Urinary bladder (tissue), 4 donors: ENCODE measurements at places on chromosomes 3 and 15. TPM values are rescaled to one million over a fixed set of nuclear protein-coding genes. Genes with fewer than 3 reads are reported as not detected.

GRCh38 chr3:20849975-20850374, 664.0 kb upstream of the SGO1 start:
- no peak for DNase-seq

GRCh38 chr3:140505213-140505612, 172.7 kb upstream of the TRIM42 start:
- peak; percentile 25 for DNase-seq

GRCh38 chr3:157094301-157094700, 65.6 kb downstream of the CCNL1 start:
- DNase-seq: no peak

- DNase-seq: no peak
Measured at GRCh38 chr3:37645517-37646380, 215.9 kb upstream of the CTDSPL start.

DNA sequence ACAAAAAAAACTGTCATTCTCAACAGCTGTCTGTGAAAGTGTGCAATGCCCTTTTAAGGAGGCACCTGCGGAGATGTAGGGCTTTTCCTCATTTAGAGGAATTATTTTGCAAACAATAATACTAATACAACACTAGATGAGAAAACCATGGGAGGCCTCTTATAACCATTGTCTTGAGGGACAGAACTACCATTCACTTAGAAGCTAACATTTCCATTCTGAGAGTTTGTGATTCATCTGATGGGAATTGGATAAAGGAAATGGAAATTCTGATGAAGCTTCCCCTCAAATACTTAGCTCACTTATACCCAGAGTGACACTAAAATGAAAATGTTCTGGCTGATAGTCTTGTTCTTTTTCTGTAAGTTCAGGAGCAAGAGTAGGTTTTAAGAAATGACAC, 147.7 kb downstream of the CADPS start:
- no peak for DNase-seq

- DNase-seq: no peak
Measured at GRCh38 chr3:122000936-122001605, 21.0 kb downstream of the ILDR1 start.

DNA sequence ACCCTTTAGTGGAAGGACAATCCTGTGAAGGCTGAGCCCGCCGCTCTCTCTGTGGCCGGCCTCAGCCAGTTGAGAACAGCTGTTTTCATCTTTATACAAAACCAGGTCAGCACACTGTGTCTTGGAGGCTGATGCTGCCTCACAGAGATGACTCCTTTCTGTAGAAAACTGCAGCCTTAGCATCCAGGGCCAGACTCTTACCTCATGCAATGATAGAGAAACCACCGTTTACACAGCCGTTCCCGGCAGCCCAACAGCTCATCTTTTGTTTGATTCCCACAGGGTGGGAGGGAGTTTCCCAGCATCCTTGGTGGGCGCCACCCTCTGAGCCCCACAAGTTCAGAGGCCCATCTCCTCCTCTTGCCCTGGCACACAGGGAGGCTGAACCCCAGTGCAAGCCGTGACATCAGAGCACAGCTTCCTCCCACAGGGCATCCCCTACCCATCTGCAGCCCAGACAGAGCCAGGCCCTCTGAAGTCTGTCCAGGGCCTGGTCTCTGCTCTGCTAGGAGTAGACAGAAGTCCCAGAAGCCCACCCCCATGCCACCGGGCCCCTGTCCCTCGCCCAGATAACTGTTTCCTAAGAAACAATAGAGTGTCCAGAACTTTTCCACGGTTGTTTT, 105.0 kb downstream of the LRRK1 start:
- no peak for DNase-seq

DNA sequence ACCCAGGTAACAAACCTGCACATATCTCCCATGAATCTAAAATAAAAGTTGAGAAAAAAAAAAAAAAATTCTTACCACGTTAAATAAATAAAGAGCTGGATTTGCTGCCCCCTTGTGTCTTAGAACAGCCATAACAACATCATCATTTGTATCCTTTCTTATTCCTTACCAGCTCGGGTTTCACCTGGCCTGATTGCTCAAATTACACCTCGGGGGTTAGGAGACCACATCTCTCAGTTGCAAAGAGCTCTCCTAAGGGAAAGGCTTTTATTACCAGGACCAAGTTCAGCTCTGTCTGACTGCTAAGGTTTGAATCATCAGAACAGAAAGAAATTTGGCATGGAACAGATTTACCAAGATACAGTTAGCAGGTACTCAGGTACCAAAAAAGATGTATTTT, 25.8 kb upstream of the RPL39L start:
- DNase-seq: peak; percentile 32

GRCh38 chr3:151008699-151009098, 36.2 kb upstream of the CLRN1 start:
- DNase-seq: no peak

DNA sequence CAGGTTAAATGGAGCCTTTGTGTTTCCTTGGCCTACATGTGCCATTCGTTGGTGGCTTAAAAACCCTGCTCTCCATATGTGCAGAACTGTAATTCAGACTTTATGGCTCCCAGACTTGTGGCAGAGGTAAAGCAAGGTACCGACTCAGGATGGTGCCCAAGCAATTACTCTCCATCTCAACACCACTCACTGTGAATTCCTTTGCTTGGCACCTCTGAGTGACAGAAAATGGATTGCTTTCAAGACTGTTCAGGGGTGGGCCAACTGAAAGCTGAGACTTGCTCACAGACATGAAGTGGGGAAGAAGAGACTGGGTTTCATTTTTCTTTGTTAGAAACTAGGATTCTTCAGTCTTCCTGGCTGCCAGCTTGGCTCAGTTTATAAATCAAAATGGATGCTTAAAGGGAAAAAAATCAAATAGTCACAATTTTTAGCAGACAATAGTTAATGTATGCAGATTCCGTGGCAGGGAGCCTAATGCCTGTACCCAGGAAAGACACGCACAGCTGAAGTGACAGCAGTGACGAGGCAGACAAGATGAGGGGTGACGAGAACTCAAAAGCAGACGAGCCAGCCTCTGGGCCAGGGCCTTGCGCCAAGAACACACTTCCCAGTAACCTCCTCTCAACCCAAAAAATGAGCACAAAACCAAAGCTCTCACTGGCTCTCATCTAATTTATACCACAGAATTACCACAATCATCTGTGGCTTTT, 207.9 kb upstream of the SLC2A2 start:
- DNase-seq: no peak

DNA sequence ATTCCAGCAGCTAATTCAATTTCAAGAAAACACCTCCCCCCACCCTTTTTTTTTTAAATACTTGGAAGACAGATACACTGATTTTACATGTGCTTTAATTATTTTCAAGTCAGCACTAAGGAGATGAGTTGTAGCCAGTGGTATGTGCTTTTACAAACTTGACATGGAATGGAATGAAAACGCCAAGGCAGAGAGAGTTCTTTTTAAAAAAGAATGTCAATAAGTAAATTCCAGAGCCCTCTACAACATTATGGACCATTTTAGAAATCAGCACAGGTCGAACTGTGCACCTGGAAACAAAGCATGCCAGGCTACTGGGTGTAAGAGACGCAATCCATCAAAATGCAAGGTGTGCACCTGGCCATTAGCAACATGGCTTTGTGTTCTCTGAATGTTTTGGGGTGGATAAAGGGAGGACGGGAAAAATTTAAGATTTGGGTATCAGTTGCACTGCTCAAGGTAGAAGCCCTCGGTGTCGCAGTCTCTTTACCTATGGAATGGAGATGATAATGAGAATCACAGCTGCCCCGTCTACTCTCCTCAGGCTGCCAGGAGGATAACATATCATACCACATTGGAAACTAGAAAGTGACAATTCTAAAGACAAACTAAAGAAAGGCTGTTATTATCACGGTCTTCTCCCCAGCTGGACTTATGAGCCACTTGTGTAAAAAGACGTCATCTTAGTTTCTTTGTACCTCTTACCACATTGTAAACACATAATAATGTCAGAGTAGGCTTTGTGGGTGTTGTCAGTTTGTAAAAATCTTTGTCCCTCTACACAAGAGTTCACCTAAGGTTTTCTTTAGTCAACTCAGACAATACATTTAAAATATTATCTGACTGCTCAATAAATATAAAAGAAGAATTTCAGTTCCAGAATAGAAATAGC, 107.4 kb upstream of the PRICKLE2 start:
- no peak for DNase-seq

DNA sequence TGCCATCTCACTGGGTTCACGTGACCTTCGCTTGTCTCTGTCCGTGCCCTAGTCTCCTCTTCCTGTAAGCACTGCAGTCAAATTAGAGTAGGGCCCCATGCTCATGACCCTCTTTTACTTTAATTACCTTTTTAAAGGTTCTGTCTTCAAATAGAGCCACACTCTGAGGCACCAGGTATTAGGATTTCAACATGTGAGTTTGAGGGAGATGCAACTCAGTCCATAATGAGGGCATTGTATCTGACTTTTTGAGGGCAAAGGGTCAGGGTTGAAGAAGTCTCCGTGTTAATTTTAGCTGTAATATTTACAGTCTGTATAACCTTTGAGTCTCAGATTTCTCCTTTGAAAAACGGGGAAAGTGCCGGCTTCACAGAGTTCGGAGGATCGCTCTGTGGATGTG, 82.9 kb downstream of the CHRNA7 start:
- no peak for DNase-seq

DNA sequence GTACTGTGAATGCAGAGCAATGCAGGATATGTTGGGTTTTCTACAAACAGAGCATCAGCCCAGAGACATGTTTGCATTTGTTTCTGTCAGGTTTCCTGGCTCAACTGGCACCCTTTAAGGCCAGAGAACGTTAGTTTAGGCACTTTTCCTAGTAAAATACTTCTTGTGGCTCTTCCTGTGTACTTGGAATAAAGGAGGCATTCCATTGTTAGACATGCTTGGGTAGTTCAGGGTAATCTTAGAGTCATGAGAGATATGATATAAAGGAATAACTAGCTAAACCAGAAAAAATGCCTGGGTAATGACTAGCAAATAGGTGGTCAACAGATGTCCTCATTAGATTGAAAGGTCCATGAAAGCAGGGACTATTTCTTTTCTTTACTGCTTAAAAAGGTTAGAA, 60.4 kb upstream of the RBM5 start:
- no peak for DNase-seq

GRCh38 chr3:139111392-139112229, 66.9 kb upstream of the PRR23C start:
- DNase-seq: no peak

- DNase-seq: no peak
Measured at GRCh38 chr15:53974813-53975212, 3.4 kb upstream of the UNC13C start.

DNA sequence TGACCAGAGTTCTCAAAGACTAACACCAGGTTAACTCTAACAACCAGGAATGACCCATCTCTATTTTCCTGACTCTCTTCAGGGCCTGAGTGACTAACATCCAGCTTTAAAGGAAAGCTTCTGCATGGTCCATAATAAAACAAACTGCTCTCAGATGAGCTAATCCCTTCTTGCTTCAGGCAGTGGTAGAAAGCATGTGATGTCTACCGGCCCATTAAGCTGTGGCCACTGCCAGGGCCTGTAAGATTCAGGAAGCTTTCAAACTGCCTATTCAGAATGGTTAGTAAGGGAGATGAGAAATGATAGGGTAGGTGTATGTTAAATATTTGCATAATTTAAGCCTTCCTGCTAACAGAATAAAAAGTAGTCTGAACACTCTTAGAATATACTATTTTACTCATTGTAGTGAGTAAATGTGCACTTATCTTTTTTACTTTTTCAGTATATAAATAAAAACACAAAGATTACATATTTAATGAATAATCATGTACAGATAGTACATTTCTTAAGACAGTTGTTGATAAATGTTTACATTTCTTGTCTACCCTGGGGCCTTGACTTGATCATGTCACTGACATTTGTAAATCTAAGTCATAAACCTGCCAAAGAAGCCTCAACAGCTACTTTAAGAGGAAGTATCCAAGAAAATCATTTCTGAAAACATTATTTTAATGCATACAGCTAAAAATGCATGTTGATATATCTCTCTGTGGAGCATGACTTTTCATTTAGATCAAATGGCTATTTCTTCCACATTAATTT, 222.0 kb downstream of the MCTP2 start:
- no peak for DNase-seq

GRCh38 chr15:66032006-66032405, 162.7 kb downstream of the RAB11A start:
- DNase-seq: no peak

The C2CD4A gene
- total RNA-seq: 0.11 TPM

The ALCAM gene
- total RNA-seq: 153 TPM

The ZNF280D gene
- 175 TPM for total RNA-seq

The ZPLD1 gene
- 0.16 TPM for total RNA-seq

The LYZL4 gene
- not detected for total RNA-seq
